ENCODE measurements at places on chromosomes 5 and 9.

DNA sequence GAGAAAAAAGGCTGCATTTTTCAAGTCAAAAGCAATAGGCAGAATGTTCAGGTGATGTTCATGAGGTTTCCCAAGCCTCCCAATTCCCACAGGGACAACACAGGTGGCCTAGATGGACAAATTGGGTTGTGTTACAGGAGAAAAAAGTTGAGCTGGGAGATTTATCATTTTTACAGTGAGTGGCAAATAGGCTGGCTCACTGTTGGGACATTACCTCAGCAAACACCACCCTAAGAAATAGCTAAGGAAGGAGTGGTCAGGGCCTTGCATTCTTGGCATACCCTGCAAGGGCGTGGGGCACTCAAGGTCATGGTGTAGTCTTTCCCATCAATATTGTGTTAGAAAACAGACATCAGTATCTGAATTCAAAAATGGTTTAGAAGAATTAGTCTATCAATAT, 23.3 kb upstream of the CPLANE1 start:
- DNase-seq: no peak

DNA sequence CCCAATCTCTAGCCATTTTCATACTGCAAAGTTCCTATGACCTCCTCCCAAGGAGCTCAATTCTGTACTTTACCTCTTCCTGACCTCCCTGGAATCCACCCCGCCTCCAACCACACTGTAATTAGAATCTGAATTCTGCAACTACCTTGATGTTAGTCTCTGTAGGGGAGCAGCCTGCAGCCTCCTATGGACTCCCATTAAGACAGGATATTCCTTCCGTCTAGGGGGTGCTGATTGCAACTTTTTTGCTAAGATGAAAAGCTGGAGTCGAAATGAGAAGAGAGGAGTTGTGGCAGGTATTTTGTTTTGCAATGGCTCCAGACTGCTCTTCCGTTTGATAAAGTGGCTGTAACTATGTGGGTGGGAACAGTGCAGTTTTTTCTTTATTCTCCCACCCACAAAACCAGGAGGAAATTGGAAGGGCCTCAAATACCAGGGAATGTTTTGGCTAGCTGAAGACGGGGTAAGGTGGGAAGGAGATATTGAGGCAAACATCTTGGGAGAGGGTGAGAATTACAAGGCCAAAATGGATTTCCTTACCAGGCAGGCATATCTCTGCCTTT, 23.8 kb downstream of the ANXA2R start:
- no peak for DNase-seq

DNA sequence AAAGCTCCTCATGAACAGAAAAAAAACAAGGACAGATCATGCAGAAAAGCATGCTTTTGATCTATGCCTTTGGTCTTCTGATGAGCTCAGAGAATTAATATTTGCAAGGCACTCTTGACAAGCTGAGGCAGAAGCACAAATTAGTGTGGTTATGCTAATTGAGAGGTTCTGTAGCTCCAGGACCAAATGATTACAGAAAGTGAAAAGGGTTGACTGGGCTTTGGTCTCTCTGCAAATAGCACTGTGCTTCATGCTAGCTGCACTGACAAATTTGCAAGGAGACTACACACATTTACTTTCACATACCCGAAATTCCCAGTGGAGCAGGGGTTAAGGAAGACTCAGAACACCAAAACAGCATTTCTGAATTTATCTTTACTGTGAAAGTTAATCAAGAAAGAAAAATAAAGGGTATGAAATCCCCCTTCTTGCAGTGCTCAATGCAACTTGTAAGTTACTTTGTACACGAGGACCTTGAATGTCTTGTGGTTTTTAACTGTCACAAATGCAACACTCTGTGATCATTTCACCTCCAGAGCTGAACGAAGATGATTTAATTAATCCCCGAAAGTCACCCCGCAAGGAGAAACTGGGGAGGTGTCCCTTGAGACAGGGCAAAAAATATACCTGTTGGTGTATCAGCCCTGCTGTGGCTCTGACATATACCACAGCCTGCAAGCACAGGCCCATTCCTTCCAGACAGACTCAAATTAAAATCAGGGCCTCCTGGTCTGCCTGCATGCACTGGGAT, 11.9 kb downstream of the RAPGEF1 start:
- DNase-seq: no peak

GRCh38 chr9:126856326-126856877, 4.0 kb upstream of the ZBTB34 start:
- no peak for DNase-seq

GRCh38 chr5:175163586-175164275, 280.3 kb downstream of the DRD1 start:
- no peak for DNase-seq

GRCh38 chr9:581673-582497, 259.6 kb upstream of the DMRT1 start:
- no peak for DNase-seq

DNA sequence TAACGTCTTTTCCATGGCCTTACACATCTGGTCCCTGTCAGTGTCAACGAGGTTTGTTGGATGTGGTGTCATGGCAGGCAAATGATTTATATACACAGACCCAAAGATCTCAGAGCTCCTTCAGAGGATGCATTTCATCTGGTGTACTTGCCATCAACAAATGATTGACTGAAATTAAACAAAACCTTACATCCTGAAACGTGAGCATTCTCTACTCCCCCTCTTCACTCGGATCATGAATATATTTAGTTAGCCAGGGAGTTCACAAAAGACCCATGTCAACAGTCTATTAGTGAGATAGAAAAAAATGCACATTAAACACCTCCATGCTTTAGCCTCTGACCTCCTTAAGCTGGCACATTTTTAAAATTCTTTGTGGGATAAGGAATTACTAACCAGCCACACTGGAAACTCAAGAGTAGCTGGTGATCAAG, 215.6 kb downstream of the EFNA5 start:
- no peak for DNase-seq

GRCh38 chr5:116451066-116451465, 123.6 kb downstream of the SEMA6A start:
- DNase-seq: no peak

GRCh38 chr9:108953983-108954574, 19.9 kb downstream of the ABITRAM start:
- peak; percentile 62 for DNase-seq

DNA sequence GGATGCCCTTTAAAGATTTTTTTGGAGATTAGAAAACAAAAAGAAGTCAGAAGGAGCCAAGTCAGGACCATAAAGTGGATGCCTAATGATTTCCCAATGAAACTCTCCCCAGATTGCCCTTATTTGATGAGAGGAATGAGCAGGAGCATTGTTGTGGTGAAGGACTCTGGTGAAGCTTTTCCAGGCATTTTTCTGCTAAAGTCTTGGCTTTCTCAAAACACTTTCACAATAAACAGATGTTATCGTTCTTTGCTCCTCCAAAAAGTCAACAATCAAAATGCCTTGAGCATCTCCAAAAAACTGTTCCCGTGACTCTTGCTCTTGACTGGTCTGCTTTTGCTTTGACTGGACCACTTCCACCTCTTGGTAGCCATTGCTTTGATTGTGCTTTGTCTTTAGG, 121.8 kb downstream of the CAAP1 start:
- DNase-seq: no peak

DNA sequence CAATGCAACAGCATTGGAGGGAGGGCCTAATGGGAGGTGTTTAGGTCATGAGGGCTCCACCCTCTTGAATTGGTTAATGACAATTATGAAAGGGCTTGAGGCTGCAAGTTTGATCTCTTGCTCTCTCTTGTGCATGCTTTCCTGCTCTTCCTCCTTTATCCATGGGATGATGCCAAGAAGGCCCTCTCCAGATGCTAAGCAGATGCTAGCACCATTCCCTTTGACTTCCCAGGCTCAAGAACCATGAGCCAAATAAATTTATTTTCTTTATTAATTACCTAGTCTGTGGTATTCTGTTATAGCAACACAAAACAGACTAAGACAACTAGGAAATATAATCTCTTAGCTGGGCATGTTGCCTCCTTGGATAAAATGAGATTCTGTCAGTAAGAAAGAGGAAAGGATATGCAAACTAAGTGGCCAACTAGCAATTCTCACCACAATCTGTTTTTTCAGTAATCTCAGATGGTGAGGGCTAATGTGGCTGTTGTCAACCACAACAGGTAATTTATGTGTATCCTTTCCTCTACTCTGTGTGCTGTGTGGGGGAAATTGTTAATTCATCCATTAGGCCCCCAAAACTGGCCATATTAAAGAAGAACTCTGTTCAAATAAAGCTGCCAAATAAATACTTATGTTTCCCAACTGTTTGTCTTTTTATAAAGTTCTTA, 269.1 kb upstream of the CD180 start:
- DNase-seq: no peak

DNA sequence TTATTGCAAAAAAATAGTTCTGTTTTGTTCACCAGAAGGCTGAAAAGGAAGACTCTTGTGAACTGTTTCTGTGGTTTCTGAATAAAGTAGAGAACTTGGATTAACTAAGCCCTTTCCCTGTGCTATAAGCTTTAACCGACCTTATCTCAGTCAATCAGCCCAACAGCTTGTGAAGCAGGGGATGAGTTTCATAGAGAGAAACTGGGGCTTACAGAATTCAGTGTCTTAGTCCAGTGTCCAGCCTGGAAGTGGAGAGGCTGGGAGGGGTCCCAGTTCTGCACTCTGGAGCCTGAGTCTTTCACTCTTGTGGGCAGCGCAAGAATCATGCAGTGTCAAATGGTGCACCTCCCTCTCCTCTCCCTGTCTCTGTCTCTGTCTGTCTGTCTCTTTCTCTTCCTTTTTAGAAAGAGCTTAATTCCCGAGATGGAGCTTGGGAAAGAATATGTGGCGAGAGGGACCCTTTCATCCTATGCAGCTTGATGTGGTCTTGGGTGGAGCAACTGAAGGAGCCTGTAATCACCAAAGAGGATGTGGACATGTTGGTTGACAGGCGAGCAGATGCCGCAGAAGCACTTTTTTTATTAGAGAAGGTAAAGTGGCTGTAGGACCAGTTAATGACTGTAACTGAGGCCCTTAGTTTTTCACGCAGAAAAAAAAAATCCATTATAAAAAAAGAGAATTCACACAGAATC, 17.0 kb downstream of the PTPDC1 start:
- DNase-seq: no peak

DNA sequence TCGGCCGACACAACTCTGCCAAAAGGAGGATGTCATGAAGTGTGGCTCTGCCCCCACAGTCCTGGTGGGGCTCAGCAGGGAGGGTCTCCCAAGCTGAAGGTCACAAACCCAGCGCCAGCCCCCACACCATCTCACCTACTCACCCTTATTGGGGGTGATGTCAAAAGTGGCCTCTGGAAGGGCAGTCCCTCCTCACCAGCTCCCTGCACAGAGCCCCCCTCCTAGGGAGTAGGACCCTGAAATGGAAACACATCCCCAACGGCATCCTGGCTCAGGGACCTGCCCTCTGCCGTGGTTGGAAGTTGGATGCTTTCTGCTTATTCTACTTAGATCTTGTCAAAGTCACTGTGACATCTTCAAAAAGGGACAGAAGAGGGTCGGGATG, 89.5 kb downstream of the NSUN2 start:
- DNase-seq: no peak

- DNase-seq: no peak
Observed at GRCh38 chr9:73234008-73234360, 82.3 kb downstream of the ANXA1 start.

DNA sequence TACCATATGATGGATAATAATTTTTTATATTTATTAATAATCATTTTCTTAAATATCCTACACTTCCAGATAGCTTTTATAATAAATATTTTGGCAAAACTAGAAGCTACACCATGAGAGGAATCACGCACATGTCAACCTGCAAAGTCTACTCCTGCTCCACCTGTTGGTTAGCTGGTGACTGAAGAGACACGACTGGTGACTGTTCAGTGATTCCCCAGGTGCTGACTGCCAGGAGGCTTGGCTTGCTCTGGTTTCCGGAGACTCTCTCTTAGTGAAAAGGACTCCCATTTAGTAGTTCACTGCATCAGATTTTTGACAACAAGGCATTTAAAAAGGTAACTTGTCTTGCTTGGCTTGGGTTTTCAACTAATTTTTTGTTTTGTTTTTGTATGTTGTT, 20.9 kb downstream of the GZMA start:
- DNase-seq: no peak

GRCh38 chr5:4563400-4563799, 576.7 kb upstream of the ADAMTS16 start:
- no peak for DNase-seq

GRCh38 chr9:115877852-115878438, 275.6 kb upstream of the PAPPA start:
- no peak for DNase-seq

- DNase-seq: no peak
Observed at GRCh38 chr5:17978954-17979353, 344.7 kb downstream of the TAF11L14 start.

DNA sequence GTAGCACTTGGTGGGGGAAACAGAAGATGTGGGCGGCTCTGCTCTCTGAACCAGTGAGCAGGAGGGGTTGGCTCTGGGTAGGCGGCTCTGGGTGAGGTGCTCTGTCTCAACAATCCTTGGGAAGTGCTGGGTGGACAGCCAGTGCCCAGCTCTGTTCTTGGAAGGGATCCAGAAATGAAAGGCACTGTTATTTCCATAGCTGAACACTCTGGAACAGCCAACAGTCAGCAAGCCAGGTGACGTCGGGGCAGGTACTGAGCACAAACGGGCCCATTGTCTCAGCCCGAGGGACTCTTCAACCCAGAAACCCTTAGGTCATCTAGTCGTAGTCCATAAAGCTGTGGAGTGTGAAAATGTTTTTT, 36.3 kb downstream of the OLFM1 start:
- DNase-seq: no peak

DNA sequence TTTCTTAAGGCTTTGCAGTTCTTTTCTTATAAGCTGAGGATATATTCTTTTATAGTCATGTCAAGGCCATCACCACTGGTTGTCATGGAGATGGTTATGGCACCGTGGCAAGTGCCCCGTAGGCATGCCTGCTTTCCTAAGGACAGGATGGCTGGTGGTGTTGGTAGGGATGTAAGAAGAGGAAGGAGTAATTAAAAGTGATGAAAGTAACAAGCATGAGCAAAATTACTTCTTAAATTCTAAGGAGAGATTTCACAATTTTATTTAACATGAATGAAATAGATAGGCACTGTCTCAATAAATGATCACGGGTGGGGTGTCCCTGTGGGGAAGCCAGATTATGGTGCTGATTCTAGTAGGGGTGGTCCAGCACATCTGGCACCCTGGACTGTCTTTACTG, 290.2 kb upstream of the KLF4 start:
- no peak for DNase-seq

- DNase-seq: no peak
Observed at GRCh38 chr5:143402553-143403333, 743 bp downstream of the NR3C1 start.

DNA sequence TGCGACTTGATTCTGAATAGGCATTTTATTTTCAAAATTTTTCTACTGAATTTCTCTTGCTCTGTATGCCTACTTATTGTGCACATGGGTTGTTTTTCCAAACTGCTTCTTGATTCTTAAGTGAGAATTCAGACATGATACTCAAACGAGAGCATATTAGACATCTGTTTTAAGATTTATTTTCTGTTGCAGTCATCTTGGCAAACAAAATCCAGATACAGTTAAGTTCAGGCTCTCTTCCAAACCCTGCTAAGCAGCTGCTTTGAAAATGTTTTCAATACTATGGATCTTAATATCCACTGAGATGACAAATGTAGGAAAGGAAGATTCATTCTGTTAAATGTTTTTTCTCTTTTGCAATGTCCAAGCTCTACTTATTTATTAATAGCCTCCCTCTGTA, 4.5 kb downstream of the TMEM215 start:
- no peak for DNase-seq

- no peak for DNase-seq
Observed at GRCh38 chr9:133088146-133088750, 26.5 kb downstream of the CEL start.

GRCh38 chr9:36346569-36346968, 53.5 kb downstream of the RNF38 start:
- no peak for DNase-seq

Measured in T-cell (primary cell).